Mucosa of descending colon (tissue), 3 donors: ENCODE measurements at places on chromosomes 4 and X.

- no peak for DNase-seq
Measured at GRCh38 chrX:22628275-22628674, 355.6 kb downstream of the CBLL2 start.

DNA sequence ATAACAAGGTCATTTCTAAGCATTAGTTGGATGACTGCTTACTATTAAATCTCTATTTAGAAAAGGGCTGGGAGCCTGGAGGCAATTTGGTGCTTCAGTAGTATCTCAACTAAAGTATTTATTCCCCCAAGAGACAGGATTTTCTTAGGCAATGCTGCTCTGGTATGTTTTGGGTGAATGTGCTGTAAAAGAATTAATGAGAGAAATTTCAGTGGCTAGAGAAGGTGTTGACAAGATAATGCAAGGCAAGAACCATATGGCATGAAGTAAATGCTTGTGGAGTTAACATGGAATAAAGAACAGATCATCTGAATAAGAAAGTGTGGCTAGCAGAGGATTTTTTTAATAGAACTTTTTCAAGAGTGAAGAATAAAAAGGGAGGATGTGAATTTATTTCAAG is 3.9 kb downstream of the CYP2U1 start:
- DNase-seq, result no peak

DNA sequence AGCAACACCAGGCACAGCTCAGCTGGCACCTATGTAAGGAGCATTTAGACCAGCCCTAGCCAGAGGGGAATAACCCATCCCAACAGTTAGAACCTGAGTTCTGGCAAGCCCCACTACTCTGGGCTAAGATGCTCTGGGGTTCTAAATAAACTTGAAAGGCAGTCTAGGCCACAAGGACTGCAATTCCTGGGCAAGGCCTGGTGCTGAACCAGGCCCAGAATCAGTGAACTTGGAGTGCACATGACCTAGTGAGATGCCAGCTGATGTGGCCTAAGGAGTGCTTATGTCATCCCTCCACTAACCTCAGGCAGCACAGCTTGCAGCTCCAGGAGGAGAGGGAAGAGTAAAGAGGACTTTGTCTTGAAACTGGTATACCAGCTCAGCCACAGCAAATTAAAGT is 7.6 kb upstream of the PRRG3 start:
- DNase-seq, result no peak

DNA sequence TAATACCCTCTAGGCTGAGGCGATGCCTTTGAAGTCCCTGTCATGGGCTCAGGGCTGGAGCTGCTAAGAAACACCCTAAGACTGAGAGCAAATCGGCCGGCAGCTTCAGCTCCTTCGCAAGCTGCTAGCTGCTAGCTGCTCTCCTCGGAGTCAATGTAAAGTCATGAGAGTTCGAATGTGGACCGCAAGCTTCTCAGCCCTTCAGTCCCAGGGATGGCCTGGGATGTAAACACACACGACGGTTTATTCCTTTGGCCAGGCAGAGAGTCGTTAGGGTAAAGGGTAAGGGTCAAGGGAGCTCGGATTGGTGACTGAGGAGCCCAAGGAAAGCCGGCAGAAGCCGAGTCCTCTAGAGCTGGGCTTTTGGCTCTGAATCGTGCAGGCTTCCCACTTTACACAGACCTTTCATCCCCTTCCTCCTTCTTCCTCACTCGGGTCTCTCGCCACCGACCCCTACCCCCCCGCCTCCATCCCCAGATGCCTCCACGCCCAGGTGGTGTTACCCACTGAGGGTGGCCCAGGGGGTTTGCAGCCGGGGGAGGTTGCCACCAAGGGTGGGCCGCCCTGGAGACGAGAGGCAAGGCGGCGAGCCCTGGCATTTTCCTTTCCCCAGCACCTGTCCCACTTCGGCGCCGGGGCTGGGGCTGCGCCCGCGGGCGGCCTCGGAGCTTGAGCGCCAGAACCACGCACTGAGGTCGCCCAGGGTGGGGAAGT is 3.1 kb upstream of the BCORL1 start:
- no peak for DNase-seq

DNA sequence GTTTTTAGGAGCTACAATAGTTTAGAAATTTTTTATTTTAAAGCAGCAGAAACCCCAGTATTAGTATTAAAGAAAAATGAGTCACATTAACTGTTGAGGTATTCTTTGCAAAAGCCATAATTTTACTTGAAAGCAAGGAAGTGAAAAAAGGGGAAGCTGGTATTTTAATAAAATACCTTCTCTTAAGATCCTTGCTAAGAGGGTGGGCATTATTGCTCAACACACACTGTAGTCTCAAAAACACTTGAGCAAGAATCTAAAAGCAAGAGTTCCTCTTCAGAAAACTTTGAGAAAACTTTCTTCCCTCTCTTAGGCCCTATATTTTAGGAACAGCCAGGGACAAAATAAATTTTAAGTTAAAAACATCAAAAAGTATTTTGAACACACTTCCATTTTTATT is 259.4 kb upstream of the DIAPH2 start:
- DNase-seq, result no peak

DNA sequence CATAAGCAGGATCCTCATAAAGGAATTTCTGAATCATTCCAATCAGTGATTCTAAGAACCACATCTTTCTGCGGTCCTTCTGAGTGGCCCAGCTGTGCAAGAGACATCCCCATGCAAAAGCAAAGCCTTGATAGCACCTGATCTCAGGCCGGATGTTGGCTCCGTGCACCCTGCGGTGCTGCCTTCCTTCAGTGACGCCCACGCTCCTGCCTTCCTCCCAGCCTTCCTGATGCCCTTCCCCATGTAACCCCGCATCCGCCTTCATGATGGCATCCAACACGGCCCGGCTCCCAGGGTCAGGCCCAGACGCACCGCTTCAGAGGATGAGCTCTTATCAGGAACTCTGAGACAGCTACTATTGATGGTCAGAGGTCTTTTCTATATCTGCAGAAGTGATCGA is 20.4 kb upstream of the CYP4V2 start:
- DNase-seq, result no peak

DNA sequence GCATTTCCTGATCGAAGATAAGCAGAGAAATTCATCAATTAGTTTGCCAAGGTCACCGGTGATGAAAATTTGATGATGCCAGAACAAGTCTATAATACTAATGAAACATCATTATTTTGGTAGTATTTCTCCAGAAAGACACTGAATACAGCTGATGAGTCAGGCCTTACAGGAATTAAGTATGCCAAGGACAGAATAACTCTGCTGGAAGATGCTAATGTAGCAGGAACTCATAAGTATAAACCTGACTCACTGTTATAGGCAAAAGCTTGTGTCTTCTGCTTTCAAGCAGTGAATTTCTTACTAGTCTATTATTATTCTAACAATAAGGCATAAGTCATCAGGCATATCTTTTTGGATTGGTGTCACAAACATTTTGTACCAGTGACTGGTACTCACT is 1825.1 kb upstream of the IGFBP7 start:
- DNase-seq, result no peak

- no peak for DNase-seq
Measured at GRCh38 chrX:131393426-131393825, 104.3 kb upstream of the IGSF1 start.

GRCh38 chr4:140764785-140765392 is 8.7 kb upstream of the TBC1D9 start:
- DNase-seq, result no peak

DNA sequence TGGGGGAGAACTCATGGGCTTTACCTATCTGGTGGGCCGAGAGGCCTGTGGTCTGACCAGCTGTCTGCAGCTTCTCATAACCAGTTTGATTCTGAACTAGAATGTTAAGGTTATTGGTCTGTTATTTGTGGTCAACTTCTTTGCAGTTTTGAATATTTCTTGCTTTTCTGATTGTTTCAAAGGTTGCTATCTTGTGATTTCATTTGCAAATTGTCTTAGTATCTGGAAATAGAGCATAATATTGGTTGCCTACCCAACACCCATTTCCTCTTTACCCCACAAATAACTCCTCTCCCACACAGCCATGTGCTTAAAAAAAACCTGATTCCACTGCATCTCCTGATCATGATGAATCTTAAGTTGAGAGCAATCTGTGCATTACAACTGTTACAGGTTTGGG is 39.1 kb upstream of the BMP2K start:
- no peak for DNase-seq

GRCh38 chr4:3418029-3418762 is 23.6 kb upstream of the HGFAC start:
- no peak for DNase-seq

- no peak for DNase-seq
Measured at GRCh38 chr4:1137063-1137776, 23.9 kb upstream of the RNF212 start.

GRCh38 chr4:137156807-137157206 is 375.5 kb downstream of the PCDH18 start:
- DNase-seq, result no peak

GRCh38 chrX:146456058-146456457 is 353.5 kb upstream of the CXorf51B start:
- DNase-seq, result no peak

- DNase-seq, result no peak
Measured at GRCh38 chr4:46508216-46508615, 118.3 kb upstream of the GABRA2 start.

GRCh38 chr4:17033025-17033767 is 134.8 kb upstream of the LDB2 start:
- DNase-seq, result no peak

GRCh38 chr4:114318309-114318708 is 280.3 kb upstream of the UGT8 start:
- no peak for DNase-seq

DNA sequence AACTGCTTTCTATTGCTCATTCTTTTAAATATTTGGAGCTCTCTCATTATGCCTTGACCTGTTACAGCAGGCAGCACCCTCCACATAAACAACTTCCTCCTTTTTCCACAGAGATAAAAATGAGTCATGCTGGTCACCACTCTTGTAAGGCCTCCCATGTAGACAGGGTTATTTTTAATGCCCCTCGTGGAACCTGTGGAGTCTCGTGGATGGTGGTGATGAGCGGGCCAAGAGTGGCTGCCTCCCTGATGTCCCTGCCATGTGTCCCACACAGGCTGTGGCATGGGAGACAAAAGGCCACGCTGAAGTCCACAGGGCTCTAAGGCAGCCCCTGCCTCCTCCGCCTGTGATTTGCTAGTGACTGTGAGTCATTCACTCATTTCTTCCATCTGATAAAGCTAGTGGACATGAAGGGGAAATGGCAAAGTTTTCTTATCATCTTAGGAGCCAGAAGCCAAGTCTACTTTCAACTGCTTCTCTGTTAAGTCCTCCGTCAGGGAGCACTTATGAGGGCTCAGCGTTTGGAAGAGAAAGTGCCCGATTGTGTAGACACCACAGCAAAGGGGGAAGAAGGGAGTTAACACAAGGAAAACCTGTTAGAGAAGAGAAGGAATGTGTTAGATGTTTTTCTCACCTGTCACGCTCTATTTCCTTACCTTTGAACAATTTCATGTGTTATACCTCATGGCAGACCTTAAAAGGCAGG is 121.6 kb upstream of the FAT1 start:
- peak; percentile 21 for DNase-seq

DNA sequence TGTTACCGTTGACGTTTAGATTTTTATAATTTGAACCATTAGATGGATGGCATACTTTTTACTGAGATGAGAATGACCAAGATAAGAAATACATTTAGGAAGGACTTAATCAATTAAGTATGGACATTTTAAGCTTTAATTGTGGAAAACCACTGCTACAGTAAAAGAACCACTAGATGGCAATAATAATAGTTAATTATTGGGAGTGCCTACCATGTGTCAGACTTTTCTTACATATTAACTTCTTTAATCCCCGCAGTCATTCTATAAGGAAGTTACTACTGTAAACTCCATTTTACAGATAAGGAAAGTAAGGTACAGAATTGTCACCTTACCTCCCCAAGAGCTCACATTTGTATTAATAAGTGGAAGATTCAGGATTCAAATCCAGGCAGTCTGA is 48.5 kb upstream of the MYOZ2 start:
- no peak for DNase-seq

DNA sequence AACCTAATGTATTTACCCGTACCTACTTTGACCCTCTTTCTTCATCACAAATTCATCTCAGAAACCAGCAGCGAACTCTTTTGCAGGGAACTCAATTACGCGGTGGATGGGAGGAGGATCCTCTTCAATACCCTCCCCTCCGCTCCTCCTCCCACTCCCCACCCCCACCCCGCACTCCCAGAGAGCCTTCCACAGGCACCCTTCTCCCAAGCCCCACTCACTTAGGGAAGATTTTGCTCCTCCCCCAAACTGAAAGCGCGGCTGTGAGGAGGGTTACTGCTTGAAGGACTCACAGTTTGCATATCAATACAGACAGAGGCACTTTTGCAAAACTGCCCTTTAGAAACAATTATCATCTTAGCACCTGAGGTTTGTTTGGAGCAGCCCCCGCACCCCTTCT is 960 bp upstream of the IL1RAPL1 start:
- no peak for DNase-seq
